ENCODE measurements at places on chromosomes 7 and 10.

DNA sequence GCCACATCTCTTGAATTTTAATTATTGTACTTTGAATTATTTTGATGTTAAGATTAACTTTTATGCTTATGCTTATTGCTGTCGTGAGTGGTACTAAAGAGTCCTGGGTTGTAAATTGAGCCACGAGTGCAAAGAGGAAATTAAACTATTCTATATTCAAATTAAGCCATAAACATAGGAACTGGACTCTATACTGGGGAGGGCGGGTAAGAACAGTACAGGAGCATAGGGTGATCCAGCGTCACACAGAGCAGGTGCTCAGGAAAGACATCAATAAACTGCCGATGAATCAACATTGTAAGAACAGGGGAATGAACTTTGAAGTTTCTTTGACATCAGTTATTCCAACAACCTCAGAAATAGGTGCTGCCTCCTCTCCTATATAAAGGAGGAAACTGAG, 219.6 kb downstream of the CACNB2 start:
- no peak for DNase-seq

GRCh38 chr7:112350585-112350984, 99.7 kb upstream of the IFRD1 start:
- no peak for DNase-seq

- no peak for DNase-seq
Measured at GRCh38 chr10:89785095-89785494, 83.7 kb downstream of the KIF20B start.

GRCh38 chr7:155388561-155388960, 69.4 kb upstream of the EN2 start:
- no peak for DNase-seq

DNA sequence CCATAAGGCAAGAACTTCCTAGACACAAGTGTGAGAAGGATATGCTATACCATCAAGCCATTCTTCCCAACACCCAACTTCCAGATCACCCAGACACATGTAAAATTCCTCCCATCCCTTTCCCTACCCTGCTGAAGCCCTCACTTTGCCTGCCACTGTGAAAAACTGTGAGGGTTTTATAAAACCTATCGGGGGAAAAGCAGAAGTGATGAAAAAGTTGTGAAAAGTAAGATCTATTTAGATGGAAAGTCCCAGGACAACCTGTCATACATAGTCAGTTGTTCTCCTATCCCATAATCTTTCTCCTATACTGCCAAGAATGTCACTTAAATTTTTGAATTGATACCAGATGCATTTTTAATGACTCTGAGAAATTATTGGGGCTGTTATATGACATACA, 39.0 kb upstream of the PPP3CB start:
- DNase-seq = no peak

- no peak for DNase-seq
Measured at GRCh38 chr7:83427884-83428283, 221.1 kb downstream of the SEMA3E start.

- DNase-seq = peak; percentile 80
Measured at GRCh38 chr7:142385491-142386340, 127.9 kb upstream of the PRSS58 start.

GRCh38 chr7:47785923-47786556, 162.2 kb downstream of the PKD1L1 start:
- no peak for DNase-seq

- no peak for DNase-seq
Measured at GRCh38 chr10:76711222-76711997, 926.2 kb downstream of the KCNMA1 start.

DNA sequence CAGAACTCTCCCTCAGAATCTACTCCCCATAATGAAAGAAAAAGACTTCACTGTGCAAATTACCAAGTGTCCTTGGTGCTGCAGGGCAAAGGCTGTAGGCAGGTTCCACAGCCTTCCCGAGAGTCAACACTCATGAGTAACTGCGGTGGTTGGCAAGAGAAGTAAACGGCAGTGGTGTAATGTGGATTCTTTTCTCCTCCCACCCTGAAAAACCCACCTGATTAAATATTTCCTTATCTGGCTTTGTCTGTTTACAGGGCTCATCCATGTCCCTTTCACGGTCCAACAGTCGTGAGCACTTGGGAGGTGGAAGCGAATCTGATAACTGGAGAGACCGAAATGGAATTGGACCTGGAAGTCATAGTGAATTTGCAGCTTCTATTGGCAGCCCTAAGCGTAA, 300.9 kb downstream of the BICC1 start:
- DNase-seq = no peak

GRCh38 chr10:120508393-120508792, 51.4 kb downstream of the PLPP4 start:
- DNase-seq = peak; percentile 13

DNA sequence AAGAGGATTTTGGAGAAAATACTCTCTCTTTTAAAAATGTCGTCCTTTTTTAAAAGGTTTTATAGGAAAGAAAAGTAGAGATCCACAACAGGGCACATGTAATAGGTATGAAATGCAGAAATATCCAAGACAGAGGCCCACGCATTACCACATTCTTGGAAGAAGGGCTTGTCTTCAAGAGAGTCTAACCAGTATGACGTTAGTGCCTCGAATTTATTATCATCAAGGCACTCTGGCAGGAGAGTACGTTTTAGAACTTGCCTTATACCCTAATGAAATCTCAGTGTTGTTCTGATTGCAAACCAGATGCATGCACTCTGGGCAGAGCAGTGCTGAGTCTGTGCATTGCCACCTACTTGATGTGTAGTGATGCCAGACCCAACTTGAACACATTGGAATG, 342.6 kb upstream of the NFE2L3 start:
- DNase-seq = no peak

DNA sequence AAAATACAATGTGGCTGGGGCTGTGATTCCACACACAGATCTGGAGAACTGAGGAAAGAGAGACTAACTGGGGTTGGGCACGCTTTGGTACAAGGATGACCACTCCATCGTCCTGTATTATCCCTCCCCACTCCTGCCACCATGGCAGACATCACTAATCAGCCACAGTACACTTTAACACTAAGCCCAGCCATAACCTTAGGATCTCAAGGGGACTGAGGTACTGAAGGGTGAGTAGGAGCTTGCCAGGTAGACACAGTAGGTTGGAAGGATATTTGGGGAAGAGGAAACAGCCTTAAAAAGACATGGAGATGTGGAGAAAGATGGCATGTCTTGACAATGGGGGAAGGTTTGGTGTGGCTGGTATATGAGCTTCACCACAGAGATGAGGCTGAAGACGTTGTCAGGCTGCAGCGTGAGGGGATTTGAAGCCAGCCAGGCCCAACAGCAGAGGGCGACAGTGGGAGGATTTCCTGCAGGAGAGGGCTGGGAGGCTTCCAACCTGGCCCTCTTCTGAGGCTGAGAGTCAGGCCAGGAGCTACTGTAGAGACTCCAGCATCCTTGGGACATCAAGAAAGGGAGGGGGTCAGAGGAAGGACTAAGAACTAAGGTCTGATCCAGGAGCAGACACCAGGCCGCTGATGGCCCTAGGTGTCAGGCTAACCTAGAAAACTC, 58.6 kb upstream of the COL13A1 start:
- DNase-seq = peak; percentile 18

DNA sequence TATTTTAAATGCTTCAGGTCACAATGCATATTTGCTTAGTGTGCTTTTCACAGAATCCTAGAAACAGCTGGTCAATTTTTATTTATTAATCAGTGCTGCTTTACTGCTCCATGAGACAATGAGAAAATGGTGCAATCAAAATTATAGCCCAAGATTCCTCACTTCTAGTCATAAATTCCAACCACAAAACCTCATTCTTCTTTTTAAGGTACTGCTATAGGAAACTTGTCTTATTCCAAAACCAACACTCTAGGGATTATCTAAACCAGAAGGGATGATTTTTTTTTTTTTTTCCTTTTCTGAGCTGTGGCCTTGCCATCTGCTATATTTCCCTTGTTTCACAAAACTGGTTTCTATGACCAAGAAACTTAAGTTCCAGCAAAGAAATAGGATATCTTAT, 64.0 kb upstream of the SEMA3A start:
- no peak for DNase-seq

DNA sequence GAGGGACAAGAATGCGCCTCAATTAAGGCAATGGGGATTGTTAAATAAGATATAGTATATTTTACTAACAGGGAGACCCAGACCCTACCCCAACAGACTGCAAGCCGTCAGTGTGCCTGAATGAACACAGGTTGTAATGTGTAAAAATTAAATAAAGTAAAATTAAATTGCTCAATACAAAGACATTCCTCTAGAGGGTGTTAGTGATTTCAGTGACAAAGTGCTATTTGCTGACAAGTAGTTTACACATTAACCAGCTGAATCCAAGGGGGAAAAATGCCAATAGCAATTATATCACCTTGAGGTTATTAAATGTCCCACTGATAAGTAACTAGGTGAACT, 110.5 kb downstream of the EBF3 start:
- DNase-seq = peak; percentile 3

DNA sequence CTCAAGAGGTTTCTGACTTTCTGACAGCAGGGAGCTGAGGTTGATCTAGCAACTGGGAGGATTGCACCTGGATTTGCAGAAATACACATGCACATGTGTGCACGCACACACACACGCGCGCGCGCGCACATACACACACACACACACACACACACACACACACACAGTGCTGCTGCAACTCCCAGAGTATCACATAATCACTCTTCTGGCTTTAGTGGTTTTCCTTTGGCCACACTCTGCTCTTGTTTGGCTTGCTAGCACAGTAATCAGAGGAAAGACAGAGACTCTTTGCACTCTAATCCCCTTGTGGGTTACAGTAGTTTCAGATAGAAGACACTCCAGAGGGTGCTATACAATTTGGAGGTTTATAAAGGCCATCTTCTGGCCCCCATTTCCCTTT, 705.0 kb downstream of the AUTS2 start:
- no peak for DNase-seq

- no peak for DNase-seq
Measured at GRCh38 chr7:4325732-4326131, 356.4 kb upstream of the FOXK1 start.

DNA sequence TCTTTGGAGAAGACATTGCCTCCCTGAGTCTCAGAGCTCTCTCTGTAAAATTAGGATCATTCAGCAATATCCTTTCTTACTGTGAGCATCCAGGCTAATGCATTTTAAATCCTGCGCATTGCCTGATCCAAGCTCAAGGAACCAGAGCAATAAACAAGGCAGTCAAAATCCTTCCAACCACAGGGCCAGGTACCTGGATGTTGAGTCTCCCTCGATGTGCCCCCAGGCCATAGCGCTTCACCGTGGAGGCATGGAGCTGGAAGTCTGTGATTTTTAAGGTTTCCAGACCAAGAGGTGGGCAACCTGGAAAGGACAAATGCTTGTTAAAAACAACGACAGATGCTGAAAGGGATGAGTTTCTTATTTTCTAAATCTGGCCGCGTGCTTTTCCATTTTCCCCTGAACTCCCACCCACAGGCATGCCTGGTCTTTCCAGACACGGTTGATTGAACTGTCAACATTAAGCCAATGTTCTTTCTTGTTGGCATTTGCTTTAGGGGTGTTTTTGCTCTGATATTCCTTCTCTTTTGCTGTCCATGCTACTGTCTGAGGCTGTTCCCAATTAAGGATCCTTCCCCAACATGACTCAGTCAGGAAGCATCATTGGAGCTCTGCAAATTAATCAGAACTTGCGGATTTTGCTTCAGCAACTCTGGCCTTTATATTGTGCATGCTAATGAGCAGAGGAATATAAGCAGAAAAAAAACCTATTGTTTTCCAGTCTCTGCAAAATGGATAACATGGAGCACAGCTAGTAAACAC, 29.0 kb downstream of the CPXM2 start:
- no peak for DNase-seq

- DNase-seq = no peak
Measured at GRCh38 chr7:88771417-88771816, 11.9 kb downstream of the ZNF804B start.

DNA sequence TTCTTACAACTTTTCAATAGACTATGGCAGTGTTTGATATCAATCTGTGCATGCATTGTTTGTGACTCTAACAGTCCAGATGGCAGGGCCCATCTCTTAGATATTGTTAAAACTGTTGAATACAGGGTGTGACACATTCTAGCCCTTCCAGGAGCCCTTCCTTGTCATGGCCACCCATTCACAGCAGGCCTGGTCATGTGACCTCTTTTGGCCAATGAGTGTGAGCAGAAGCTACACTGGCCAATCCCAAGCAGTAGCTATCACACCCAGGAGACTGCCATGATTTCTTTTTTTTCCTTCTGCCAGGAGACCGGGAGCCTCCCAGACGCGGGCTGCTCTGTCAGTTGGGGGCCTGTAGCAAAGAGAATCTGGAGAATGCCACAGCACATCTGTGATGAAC, 655.4 kb upstream of the MKI67 start:
- DNase-seq = no peak

GRCh38 chr10:50560370-50560769, 63.4 kb downstream of the SGMS1 start:
- no peak for DNase-seq

DNA sequence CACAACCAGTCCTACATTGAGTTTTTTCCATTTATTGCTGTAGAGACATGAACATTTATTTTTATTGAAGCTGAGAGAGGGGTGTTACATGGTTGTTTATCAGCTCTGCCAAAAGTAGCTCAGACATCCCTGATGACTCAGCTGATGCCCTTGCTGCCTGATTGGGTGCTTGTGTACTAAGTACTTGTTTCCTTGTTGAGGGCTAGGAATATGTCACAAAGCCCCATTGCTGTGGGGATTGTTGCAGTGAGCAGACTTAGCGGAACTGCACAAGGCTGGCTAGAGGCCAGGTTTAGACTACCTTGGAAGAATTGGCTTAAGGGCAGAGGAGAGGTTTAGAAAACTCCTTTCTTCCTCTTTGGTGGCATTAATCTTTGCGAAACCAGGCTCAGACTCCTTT, 110.6 kb downstream of the AUTS2 start:
- no peak for DNase-seq

- no peak for DNase-seq
Measured at GRCh38 chr7:19202599-19202998, 57.4 kb upstream of the FERD3L start.

- DNase-seq = no peak
Measured at GRCh38 chr7:78127009-78127408, 328.4 kb downstream of the PHTF2 start.

DNA sequence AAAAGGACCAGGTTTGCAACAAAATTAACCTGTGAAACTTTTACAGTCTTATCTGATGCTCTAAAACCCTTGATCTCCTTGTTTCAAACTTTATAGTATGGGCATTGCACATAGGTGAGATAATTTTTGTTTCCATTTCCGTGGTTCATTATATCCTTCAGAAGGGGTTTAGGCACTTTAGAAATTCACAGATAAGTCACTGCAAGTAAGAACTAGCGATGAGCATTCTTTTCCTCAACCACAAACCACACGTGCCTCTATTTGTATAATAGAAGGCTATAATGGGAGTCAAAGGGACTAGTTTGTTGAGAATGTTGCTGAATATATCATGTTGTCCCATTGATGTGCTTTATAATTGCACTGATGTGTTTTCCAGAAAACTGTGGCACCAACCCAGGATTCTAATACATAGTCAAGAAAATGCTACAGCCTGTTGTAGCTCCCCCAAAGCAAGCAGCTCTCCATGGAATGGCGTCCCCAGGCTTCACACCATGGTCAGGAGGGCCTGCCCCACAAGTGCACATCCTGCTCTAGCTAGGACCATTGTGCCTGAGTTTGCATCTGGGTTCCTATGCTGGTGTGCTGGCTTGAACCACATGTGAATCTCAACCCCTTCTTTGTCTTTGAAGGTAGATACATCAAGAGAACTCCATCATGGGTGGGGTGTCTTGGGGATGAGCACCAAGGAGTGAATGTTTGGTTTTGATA, 14.0 kb upstream of the ATXN7L1 start:
- no peak for DNase-seq

- DNase-seq = no peak
Measured at GRCh38 chr7:155811895-155812761, at the start of gene SHH. SHH (minus strand) TSS chr7:155812463; CDS start chr7:155812122, 341 bp downstream.

- no peak for DNase-seq
Measured at GRCh38 chr10:24824536-24824935, 100.8 kb upstream of the ARHGAP21 start.

All from suppressor macrophage treated with lipopolysaccharide for 4 hours (primary cell).